ENCODE measurements at places on chromosomes 16 and 17. TPM values are rescaled to one million over a fixed set of nuclear protein-coding genes. Genes with fewer than 3 reads are reported as not detected.

DNA sequence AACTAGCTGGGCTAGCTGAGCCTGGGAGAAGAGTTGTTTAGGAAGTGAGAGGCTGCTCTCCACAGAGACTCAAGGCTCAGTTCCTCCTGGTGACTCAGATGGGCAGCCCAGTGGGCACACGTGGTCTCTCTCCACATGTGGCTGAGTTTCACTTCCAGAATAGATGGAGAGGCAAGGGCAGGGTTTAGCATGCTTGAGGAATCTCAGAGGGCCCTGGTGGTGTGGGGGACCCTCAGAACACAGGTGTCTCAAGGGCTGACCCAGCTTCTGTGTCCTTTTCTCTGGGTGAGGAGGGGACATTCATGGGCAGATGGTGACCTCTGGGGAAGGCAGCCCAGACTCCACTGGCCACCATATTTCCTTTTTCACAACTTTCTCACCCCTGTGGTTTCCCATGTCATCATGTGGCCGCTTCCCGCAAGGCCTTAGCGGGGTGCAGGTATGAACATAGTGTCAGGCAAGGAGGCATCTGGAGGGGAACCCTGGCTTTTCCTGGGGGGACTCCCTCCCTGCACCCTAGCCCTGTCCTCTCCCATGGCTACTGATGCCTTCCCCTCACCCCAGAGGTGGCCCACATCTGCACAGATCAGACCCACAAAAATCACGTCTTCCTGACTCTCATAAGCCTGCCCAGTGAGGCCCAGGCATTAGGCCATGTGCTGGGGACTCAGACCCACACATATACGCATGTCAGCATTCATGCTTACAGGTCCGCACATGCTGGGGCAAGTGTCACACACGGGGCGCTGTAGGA lies 3.3 kb downstream of the GRN start:
- DNase-seq: peak; percentile 67

Gene SCGB1C2
- total RNA-seq: not detected

- DNase-seq: no peak
These were observed 45.4 kb downstream of the HNF1B start for GRCh38 chr17:37699285-37699973.

GRCh38 chr17:57284984-57285646 lies 28.8 kb downstream of the MSI2 start:
- no peak for DNase-seq

Gene NOG
- 0.23 TPM for total RNA-seq

Measured in dermis blood vessel endothelial cell (primary cell).